ENCODE measurements at places on chromosomes 1 and 21. TPM values are rescaled to one million over a fixed set of nuclear protein-coding genes. Genes with fewer than 3 reads are reported as not detected.

- peaks cover 7% of the 10 kb centered on the region for H3K4me1 ChIP-seq
- H3K27ac ChIP-seq = no peak overlapping the region
- no peaks in the 10 kb centered on the region for H3K27me3 ChIP-seq
- DNase-seq = no peak
These were observed 303.0 kb downstream of the KCNT2 start for GRCh38 chr1:196305216-196305615.

DNA sequence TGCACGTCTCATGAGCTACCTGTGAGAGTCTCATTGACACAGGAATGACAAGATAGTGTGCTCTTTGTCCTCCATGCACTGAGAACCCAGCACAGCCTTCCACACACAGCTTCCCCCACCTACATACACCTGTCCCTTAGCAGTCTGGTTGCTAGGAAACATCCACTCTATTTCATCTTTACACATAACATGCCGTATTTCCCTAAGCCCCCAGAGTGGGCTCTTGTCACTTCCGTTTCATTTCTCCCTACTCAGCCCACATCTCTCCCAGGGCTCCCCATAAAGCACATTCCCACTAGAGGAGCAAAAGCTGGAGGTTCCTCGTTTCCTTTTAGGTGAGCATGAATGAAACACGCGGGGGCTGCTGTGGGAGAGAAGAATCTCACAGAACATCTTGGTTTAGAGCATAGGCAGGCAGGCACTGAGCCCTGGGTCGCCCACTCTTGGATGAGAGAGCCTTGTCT is 137.1 kb downstream of the ETS2 start:
- DNase-seq = no peak
- no peaks in the 10 kb centered on the region for H3K36me3 ChIP-seq
- peaks cover 6% of the 10 kb centered on the region for H3K27me3 ChIP-seq
- H3K27ac ChIP-seq = no peak overlapping the region
- no peak overlapping the region for H3K4me3 ChIP-seq
- peaks cover 3% of the 10 kb centered on the region for H3K4me1 ChIP-seq

GRCh38 chr1:963746-964525 is 2.3 kb upstream of the PLEKHN1 start:
- DNase-seq = no peak
- H3K27me3 ChIP-seq = peaks cover 16% of the 10 kb centered on the region
- H3K4me3 ChIP-seq = no peak overlapping the region

Gene GSTM5
- total RNA-seq = 2.8 TPM

DNA sequence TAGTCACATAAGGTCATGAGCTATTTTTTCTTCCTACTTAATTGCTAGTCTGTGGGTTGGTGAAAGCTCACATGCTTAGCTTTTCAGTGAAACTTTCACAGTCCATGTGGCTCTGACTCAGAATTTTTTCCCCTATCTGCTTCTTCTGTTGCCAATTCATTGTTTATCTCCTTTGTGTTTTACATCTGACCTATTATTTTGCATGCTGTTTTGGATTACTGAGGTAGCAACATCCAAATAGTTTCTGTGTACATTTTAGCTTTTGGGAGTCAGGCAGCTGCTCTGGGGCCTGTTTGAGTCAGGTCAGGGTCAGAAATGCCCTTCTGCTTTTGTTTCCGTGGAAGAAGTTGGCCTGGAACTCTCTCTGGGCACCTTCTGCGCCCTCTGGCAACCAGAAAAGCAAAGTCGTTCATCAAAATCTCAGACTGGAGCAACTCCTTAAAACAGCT is 40.0 kb downstream of the ROR1 start:
- H3K4me1 ChIP-seq = peaks cover 29% of the 10 kb centered on the region
- H3K4me3 ChIP-seq = no peak overlapping the region
- DNase-seq = no peak
- peak overlapping the region; percentile 12 for H3K27ac ChIP-seq

- peak; percentile 31 for DNase-seq
- H3K4me1 ChIP-seq = peaks cover 50% of the 10 kb centered on the region
- H3K27me3 ChIP-seq = peaks cover 17% of the 10 kb centered on the region
These were observed 569 bp downstream of the TRABD2B start for GRCh38 chr1:47996406-47997226.

- no peaks in the 10 kb centered on the region for H3K4me1 ChIP-seq
- no peaks in the 10 kb centered on the region for H3K36me3 ChIP-seq
- H3K27me3 ChIP-seq = no peaks in the 10 kb centered on the region
- no peak overlapping the region for H3K27ac ChIP-seq
- DNase-seq = no peak
- H3K4me3 ChIP-seq = no peak overlapping the region
These were observed 14.3 kb downstream of the SAMSN1 start for GRCh38 chr21:14531757-14532316.

Measured in progenitor cell of endocrine pancreas (in vitro differentiated cells).